Activated gamma-delta T cell treated with Interleukin-2 at 50 U/mL for 16 hours (primary cell): ENCODE measurements at places on chromosomes 5 and 9.

GRCh38 chr5:135151256-135151655 is 117.2 kb upstream of the PITX1 start:
- DNase-seq, result no peak

- DNase-seq, result no peak
Measured at GRCh38 chr5:117859176-117859575, 1129.2 kb downstream of the DTWD2 start.

- no peak for DNase-seq
Measured at GRCh38 chr5:95743877-95744276, 12.7 kb downstream of the RHOBTB3 start.

DNA sequence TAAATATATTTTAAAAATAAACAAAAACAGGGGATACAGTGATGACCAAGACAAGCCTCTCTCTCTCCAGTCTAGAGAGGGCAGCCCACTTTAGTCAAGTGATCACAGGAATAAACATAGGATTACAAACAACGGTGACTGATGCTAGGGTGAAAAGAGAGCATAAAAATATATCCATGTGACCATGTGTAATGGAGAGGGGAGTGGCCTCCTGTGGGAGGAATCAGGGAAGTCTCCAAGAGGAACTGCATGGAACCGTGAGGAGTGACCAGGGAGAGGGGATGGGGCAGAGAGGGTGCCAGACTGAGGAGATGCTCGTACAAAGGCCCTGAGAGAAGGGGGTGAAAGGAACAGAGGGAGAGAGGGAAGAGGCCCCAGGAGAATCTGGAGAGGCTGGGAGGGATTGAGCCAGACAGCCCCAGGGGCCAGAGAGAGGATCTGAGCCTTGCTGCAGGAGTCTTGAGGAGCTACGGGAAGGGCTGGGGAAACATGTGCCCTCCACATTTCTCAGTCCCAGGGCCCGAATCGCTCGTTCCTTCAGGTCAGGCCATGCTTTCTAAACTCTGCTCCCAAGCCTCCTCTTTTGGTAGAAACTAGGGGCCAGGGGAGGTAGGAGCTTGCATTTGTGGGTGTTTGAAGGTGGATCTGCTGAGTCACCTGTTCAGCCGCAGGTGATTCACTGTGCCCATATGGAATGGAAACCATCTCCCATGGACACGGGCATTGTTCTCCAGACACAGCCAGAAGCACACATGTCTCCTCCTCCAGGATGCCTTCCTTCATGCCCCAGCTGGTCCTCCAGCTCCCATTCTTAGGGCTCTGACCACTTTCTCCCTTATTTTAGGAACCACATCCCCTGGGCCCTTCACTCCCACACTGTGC is 63.8 kb downstream of the PAX5 start:
- no peak for DNase-seq

DNA sequence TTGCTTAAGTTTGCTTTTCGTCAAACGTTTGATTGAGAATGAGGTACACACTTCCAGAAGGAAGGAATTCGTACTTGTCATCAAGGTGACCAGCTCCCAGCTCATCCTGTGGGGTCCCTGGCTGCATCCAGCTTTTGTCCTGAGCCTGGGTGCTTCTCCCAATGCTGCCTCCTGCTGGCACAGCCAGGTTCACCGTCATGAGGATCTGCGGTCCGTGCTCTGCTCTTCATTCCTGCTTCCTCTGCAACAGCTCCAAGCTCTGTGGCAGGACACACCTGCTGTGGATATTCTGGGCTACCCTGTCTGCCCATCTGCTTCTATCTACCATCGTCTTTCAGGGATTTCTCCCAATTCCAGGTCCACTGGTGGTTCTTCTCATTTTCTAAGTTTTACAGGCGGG is 13.3 kb upstream of the UBE2QL1 start:
- DNase-seq, result no peak

DNA sequence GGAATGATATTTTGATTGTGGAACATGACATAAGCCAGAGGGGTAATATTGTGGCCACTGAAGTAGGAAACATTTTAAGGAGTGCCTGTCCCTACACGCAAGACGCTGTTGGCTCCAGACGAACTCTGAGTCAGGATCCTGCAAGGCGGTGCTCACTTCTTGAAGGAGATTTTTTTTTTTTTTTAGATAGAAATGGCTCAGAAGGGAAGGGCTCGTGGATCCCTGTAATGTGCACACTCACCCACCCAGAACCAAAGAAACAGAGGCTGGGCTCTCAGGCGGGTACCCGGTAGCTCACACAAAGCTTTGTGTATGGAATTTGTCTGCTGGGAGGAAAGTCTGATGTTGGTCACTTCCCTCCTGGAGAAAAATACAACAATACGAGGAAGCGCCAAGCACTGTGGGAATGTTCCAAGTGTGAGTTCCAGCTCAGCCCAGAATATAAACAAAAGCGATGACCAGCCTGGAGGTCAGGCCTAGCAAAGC is 25.7 kb downstream of the RAPGEF1 start:
- DNase-seq, result no peak

- no peak for DNase-seq
Measured at GRCh38 chr5:98454407-98454806, 319.1 kb upstream of the RGMB start.

DNA sequence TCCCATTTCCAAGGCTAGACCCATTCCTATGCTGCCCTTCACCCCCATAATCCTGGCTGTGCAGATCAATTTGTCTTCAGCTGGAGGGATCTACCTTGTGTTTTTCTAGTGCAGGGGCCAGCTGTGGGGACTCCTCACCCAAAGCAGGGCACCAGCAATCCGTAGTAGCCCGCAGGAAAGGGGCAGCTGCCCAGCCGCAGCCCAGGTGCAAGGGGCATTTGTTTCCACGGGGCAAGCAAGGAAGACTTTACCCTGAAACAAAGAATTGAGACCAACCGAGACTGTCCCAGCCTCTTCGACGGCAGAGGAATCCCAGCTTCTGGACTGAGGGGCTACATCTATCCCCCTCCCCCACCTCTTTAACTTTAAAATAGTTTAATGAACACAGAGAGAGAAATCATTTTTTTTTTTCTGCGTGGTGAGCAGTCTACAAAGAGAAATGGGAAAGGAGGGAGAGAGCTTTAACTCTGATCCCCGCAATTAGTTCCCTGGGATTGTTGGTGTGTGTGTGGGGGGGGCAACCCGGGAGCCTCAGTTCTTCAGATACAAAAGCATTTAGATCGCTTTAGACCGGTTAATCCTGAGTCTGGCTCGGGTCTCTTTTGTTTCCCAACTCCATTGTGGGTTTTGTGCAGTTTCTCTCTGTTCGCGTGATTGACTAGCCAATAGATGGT is 10.6 kb upstream of the LHX2 start:
- no peak for DNase-seq

DNA sequence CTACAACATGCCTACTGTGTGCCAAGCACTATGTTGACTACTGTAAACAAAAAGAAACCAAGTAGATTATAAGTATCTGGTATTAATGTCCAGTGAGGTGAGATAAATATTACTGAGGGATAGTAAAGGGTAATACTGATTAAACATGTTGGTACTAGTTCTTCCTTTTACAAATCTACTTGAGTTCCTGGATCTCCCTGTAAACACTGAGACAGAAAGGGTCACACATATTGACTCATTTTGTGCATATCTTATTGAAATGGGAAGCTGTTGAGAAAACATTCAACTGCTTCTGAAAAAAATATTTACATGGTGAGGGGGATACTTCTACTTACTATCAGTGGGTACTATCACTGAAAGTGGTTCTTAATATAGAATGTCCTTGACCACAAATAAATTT is 24.3 kb downstream of the EFNA5 start:
- DNase-seq, result no peak
